ENCODE measurements at places on chromosomes 11 and 22. TPM values are rescaled to one million over a fixed set of nuclear protein-coding genes. Genes with fewer than 3 reads are reported as not detected.

SMIM35 gene
- total RNA-seq = not detected

ZBTB16 gene
- 3.1 TPM for total RNA-seq

TMA7B gene
- 2.5 TPM for total RNA-seq

RFPL2 gene
- not detected for total RNA-seq

CHKA gene
- 30.2 TPM for total RNA-seq
